ENCODE measurements at places on chromosomes 11 and 22.

DNA sequence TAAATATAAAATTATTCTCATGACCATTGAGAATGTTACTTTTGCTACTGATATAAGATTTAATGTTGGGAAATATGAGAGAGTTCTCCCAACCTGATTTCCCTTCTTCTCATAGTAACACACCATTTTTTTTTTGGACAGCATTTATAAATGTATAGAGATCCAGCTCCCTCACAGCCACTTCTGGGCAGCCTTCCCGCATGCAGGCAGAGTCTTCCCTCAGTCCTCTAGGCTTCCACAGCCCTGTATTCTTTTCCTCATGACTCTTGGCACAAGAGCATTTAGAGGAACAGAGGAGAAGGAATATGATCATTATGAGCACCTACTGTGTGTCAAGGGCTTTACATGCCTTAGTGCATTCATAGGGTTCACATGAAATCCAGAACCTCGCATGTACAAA, 9.0 kb downstream of the DTX4 start:
- DNase-seq, result no peak

GRCh38 chr22:21693333-21693998, 27.7 kb downstream of the PPIL2 start:
- no peak for DNase-seq

- no peak for DNase-seq
These were observed 1.9 kb upstream of the MOGAT2 start for GRCh38 chr11:75715688-75716087.

- DNase-seq, result no peak
These were observed 42.3 kb downstream of the PLAAT5 start for GRCh38 chr11:63448646-63449045.

GRCh38 chr11:131713529-131714134, 343.2 kb downstream of the NTM start:
- DNase-seq, result no peak

Data from upper lobe of right lung (tissue), 1 donor.